ENCODE measurements at places on chromosomes 6 and 20.

- no peak for DNase-seq
These were observed 507 bp upstream of the RIPPLY2 start for GRCh38 chr6:83852528-83853177.

- DNase-seq = no peak
These were observed 139.3 kb upstream of the PMEPA1 start for GRCh38 chr20:57849121-57849520.

GRCh38 chr6:83057705-83058321, 7.8 kb downstream of the UBE3D start:
- peak; percentile 80 for DNase-seq

DNA sequence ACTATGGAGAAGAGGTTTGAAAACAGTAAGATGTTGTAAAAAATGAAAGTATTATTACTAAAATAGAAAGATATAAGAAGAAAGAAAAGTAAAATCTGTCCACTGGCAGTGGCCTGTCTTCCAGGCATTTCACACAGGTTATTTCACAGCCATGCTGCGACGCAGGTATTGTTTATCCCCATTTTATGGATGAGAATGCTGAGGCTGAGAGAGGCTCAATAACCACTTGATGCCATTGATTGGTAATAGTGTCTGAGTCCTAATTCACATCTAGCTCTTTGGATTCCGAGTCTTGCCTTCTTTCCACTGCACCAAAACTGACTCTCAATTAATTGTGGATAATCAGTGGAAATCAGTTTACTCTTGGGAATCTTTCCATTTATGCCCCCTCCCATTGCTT, 37.2 kb upstream of the IL20RA start:
- DNase-seq = no peak

DNA sequence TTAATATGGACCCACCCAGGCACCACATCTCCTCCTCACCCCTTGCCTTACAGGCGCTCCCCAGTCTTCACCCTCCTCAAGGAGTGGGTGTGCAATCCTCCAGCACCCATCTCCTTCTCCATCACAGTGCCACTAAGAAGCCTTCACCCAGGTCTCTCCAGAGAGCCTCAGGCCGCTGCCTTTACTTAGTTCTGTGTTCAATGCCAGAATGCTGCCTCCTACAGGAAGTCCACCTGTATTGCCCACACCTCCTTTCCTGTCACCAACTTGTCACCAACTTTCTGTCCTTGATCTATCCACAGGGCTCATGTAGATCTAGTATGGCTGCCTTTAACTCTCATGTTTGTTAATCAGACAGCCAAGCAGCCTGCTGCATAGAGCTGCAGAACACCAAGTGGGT, 586 bp upstream of the LST1 start:
- peak; percentile 42 for DNase-seq

GRCh38 chr6:122008101-122008999, 391.1 kb upstream of the HSF2 start:
- peak; percentile 6 for DNase-seq

GRCh38 chr6:73078908-73079610, 146.2 kb downstream of the KHDC1L start:
- no peak for DNase-seq

DNA sequence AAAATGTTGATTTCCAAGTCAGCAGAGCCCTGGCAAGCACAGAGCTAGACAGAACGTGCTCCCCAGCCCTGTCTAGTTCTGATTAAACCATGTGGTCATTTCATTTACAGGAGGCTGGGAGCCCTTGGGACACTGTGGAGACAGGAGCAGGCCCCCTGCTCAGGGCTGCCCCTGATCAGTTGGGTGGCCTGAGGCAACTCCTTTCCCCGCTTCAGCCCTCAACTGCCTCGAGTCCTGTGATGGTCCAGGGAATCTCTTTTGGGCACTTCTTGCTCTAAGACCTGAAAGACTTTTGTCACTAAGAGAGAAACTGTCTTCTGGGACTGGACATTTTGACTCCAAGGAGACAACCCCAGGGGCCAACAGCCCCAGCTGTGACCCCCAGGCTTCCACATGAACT, 13.5 kb downstream of the DYNLRB1 start:
- DNase-seq = no peak

DNA sequence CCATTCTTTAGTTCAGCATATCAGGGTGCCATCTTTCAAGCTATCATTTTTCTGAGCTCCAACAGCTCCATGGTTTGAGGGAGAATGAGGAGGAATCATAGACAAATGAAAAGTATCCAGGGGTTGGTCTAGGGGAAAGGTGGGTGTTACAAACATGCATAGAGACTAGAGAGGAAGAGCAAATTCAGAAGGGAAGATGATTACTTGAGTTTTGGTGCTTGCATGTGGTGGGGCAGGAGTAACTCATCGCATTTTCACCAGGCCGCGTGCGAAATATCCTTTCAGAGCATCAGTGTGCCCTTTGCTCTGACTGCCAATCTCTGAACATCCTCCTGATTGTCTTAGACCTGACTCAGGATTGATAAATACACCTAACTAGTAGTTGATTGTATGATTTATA, 7.7 kb upstream of the BICRAL start:
- DNase-seq = no peak

GRCh38 chr20:57658447-57658832, 38.2 kb upstream of the ZBP1 start:
- no peak for DNase-seq

DNA sequence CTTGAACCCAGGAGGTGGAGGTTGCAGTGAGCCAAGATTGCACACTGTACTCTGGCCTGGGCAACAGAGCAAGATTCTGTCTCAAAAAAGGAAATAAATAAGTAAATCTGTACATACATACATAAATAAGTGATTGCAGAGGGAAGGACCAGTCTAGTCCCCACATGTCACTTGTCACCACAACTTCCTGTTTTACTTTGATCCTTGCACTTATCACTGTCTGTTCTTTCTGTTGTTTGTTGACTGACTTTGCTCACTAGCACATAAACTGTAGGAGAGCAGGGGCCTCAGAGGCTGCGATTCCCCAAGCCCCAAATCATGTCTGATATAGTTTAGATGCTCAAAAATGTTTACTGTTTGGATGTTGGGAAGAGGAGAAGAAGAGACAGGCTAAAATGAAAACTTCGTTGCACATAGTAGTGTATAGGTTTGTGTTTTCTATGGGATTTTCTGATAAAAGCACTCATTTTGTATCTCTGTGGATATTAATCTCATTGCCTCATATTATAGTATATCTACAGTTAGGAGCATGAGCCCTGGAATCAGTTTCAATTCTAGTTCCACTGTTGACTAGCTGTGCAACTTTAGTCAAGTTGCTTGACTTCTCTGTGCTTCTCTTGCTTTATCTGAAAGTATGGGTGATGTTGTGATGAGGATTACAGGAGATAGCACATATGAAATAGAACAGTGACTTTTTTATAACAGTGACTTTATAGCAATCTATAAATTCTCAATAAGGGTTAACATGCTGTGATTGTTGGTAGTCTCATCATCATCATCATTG, 165.0 kb downstream of the TBC1D7 start:
- no peak for DNase-seq

GRCh38 chr6:162705736-162706135, 21.8 kb downstream of the PRKN start:
- no peak for DNase-seq

GRCh38 chr6:111242452-111242851, 155.1 kb downstream of the SLC16A10 start:
- no peak for DNase-seq
